Neural crest cell (in vitro differentiated cells): ENCODE measurements at places on chromosomes 6 and 20. TPM values are rescaled to one million over a fixed set of nuclear protein-coding genes. Genes with fewer than 3 reads are reported as not detected.

The HLA-DRB1 gene
- total RNA-seq: 0.66 and 0.84 TPM in 2 replicates

DNA sequence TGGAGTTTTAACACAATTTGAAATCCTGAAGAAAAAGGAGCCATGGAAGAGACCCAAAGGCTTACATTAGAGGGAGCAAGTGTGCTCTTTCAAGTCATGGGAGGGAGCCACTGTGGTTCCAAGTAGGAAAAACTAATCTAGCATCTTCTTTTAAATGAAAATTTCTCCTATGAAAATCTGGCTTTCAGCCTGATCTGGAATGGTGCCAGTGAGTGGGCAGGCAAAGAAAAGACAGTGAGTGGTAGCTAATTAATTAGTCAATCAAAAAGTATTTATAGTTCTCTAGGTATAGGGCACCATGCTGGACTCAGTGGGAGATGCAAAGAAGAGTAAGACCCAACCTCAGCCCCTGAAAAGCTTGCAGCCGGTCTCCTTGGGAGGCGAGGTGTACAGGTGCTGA is 21.9 kb downstream of the CAP2 start:
- H3K4me3 ChIP-seq: no peak overlapping the region
- peaks cover 14% of the 10 kb centered on the region for H3K4me1 ChIP-seq
- no peak overlapping the region for H3K27ac ChIP-seq
- peaks cover 6% of the 10 kb centered on the region for H3K36me3 ChIP-seq
- DNase-seq: no peak
- H3K27me3 ChIP-seq: no peaks in the 10 kb centered on the region

The SRMS gene
- not detected in 2 replicates for total RNA-seq

The ZNF391 gene
- total RNA-seq: 10.1 and 10.2 TPM in 2 replicates

DNA sequence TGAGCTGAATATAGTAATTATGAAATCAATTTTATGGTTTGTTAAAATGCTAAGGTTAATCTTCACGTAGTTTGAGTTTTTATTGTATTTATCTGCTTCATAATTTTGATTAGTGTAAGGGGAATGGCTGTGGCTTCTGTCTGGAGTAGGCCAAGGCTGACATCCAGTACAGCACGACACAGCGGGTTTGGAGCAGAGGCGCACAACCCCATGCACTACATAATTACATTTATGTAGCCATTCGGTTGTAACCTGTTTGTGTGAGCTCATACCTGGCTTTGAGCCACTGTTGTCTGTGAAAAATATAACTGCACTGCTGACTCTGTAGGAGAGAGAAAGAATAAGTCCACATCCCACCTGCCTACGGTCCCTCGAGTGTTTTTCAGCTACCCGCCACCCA is 615.5 kb downstream of the EYS start:
- no peaks in the 10 kb centered on the region for H3K4me1 ChIP-seq
- H3K27ac ChIP-seq: no peak overlapping the region
- no peaks in the 10 kb centered on the region for H3K36me3 ChIP-seq
- DNase-seq: no peak
- no peaks in the 10 kb centered on the region for H3K27me3 ChIP-seq
- H3K4me3 ChIP-seq: no peak overlapping the region
